CD8-positive, alpha-beta memory T cell (primary cell): ENCODE measurements at places on chromosomes 5 and 9.

DNA sequence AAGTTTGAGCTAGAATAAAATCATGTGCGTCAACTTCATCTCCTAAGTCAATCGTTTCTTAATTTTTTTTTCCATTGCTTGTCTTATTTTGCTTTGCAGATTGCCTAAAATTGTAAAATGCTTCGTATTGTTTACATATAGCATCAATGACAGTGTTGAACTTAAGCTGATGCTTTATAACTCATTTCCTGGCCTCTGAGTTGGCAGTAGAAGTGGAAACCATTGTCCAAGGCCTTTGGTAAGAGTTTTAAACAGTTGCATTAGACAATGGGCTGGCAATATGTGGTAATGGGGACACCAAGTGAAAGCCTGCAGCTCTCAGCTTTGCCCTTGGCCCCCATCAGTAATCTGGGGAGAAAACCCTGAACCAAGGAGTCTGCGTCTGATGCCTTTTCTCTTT, 154.8 kb upstream of the GAS1 start:
- no peak for DNase-seq

DNA sequence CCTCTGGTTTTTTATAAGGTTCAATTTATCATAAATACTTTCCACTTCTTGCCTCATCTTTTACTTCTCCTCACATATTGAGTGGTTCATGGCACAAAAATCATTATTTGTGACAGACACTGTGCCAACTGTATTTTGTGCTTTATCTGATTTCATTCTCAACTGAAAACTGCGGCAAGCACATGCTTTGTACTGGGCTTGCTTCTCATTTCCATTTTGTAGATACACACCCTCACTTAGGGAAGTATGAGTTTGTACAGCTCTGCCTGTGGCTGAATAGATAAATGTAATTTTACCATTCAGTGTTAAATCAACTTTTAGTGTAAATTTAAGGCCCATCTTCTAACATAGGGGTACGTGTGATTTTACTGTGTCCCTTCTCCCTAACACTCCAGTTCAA, 83.6 kb downstream of the ANXA2R start:
- no peak for DNase-seq

GRCh38 chr5:7565559-7565958, 169.6 kb downstream of the ADCY2 start:
- no peak for DNase-seq

DNA sequence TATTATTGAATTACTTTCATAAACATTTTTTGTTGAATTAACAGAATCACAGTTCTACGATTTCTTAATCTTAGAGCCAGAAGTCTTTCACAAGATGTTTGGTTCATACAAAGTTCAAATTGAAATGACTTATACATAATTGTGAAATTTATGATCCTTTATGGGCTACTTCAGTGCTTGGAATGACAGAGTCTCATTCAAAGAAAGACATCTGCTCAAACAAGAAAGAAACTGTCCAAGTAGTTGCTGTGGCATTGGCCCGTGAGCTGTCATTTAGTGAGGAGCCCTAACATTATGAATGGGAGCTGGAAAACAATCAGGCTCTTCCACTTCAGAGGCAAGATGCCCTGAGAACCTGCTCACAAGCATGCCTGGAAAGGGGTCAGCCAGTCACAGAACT, 63.4 kb downstream of the AUH start:
- no peak for DNase-seq

GRCh38 chr5:149834246-149834855, 104.2 kb downstream of the PPARGC1B start:
- peak; percentile 33 for DNase-seq

DNA sequence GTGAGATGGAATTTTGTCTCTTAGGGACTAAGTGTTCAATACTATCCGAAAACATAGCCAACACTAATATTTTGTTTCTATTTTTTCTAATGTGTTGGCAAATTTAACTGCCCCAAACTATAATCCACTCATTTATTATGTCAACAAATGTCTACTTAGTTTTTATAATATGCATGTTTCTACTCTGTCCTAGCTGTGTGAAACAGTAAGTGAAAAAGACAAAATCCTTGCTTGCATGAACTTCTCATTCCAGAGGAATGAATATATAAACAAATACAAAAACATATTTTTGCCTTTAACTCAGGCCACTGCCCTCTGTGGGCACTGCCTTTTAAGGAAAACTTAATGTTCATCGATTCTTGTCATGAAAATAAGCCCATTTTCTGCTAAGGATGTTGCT, 1275.4 kb upstream of the CDH18 start:
- DNase-seq, result no peak
